Stimulated activated CD4-positive, alpha-beta T cell treated with anti-CD3 and anti-CD28 coated beads, Interleukin-4, amount 100 ng/mL, for 4 hours (primary cell): ENCODE measurements at places on chromosomes 16 and 17.

- DNase-seq = no peak
Measured at GRCh38 chr17:69018022-69018615, 42.6 kb downstream of the ABCA9 start.

DNA sequence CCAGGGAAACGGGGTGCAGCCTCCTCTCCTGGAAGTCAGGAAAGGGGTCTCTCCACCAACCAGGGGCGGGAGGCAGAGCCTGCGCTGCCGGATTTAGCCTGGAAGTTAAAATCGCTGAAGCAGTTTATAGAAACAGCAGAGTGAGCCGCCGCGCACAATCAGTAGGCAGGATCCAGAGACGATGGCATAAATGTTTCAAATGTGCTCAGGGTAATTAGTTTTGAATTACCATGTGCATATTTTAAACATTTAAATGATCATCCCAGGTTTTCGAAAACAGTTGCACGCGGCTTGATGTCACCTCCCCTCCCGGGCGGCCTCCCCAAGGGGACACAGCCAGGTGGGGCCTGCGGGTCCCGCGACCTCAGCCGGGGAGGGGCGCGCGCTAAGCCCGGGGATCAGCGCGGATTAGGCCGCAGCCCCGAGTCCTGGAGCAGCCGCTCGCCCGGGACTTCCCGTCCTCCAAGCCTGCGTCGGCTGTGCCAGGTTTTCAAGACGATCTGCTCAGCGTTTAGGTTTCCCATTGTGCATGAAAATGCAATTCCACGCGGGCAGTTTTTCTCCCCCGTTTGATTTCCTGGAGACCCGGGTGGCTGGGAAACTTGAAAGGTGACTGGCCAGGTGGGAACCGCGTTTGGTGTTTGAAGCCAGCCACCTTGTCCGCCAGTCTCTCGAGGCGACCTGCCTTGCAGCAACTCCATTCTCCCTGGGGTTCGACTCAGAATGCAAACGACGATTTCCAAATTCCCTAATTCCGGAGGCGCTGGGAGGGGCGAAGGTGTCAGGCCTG is 78.3 kb downstream of the RPA1 start:
- DNase-seq = no peak

DNA sequence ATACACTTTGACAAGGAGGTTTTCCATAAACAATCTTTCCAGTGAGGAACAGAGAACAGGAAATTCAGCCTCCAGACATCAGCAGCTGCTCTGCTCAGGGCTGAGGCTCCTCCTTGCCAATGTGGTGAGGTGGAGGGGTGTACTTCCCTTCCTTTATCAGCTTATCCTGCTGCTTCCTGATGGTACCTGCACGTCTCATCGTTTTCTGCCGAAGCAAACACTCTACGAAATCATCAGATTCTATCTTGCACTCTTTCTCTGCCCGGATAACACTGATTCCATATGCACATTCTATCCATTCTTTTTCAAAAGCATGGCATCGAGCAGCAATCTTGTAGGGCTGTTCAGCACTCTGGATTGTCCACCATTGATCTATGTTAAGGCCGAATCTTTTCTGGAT is 15.4 kb upstream of the SEZ6 start:
- DNase-seq = no peak

GRCh38 chr16:86585821-86586611 is 7.7 kb downstream of the FOXL1 start:
- no peak for DNase-seq

DNA sequence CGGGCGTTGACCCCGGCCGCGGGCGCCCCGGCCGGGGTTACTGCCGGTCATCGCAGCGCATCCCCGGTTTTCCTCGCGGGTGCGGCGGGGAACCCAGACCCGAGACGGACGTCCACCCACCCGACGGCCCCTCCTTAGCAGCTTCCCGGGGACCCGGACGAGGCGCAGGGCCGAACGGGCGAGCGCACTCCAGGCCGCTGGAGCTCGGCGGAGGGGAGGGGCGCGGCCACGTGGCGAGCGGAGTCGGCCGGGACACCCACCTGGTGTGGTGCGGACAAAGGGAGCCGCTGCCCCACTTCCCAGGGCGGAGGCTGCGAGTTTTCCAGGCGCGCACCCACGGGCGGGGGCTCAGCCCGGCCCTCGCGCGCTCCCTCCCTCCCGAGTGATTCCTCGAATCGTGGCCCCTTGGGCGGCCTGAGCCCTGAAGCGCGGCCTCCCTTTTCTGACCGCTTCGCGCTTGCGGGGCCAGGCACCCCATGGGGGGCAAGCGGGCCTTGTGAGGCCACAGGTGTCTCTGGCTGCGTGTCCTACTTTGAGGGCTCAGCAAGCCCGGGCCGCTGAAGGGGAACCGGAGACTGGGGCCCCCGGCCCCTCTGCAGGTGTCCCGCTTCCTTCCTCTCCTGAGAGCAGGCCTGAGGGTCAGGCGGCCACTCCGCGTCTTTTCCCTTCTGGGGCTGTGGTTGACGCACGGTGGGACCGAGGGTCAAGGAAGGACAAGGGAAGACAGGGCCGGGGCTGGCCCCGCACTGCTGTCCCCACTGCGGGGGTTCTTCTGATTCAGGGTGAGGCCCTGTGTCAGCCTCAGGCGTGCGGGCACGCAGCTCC is 1.1 kb upstream of the FASN start:
- no peak for DNase-seq

DNA sequence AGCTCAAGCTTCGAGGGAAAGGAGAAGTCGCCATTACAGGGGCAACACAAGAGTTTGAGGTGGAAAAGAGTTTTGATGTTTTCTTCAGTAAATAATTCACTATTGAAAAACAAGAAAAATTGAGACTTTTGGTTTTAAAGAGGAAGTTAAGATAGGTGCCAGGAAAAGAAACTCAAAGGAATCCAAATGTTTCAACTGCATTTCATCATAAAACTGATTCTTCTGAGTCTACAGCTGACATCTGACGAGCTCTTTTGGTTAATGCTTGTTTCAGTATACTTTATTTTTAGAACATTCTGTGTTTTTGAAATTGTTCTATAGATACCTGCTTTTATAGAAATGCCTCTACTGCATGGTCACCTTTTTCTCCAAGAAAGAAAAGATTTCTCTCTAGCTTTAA is 54.0 kb downstream of the ERN1 start:
- DNase-seq = no peak

- DNase-seq = no peak
Measured at GRCh38 chr17:30243568-30243967, 8.1 kb upstream of the SLC6A4 start.

- no peak for DNase-seq
Measured at GRCh38 chr16:86232496-86232895, 277.8 kb upstream of the FOXF1 start.

- DNase-seq = no peak
Measured at GRCh38 chr17:8470447-8471047, 34.9 kb downstream of the NDEL1 start.

- DNase-seq = no peak
Measured at GRCh38 chr16:56286809-56287208, 95.5 kb downstream of the GNAO1 start.

GRCh38 chr17:79933863-79934652 is 94.8 kb upstream of the CBX4 start:
- DNase-seq = no peak

GRCh38 chr16:47699106-47699505 is 238.0 kb downstream of the PHKB start:
- no peak for DNase-seq

GRCh38 chr17:51428668-51429495 is 168.5 kb downstream of the UTP18 start:
- DNase-seq = no peak

DNA sequence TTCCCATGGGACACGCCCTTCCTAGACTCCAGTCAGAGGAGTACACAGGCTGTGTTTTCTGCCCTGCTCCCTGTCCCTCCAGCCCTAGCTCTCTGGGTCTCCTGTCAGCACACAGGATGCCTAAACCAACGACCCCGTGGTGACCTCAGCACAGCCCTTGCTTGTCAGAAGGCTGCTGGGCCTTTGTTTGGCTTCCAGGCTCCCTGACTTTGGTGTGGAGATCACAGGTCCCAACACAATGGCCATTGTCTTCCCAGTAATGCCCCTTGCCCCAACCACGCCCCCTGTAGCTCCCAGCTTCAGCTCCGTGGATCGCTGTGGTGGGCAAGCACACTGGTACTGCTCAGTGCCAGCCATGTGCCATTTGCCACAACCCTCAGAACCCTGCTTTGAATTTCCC is 15.0 kb downstream of the HNF1B start:
- DNase-seq = no peak

DNA sequence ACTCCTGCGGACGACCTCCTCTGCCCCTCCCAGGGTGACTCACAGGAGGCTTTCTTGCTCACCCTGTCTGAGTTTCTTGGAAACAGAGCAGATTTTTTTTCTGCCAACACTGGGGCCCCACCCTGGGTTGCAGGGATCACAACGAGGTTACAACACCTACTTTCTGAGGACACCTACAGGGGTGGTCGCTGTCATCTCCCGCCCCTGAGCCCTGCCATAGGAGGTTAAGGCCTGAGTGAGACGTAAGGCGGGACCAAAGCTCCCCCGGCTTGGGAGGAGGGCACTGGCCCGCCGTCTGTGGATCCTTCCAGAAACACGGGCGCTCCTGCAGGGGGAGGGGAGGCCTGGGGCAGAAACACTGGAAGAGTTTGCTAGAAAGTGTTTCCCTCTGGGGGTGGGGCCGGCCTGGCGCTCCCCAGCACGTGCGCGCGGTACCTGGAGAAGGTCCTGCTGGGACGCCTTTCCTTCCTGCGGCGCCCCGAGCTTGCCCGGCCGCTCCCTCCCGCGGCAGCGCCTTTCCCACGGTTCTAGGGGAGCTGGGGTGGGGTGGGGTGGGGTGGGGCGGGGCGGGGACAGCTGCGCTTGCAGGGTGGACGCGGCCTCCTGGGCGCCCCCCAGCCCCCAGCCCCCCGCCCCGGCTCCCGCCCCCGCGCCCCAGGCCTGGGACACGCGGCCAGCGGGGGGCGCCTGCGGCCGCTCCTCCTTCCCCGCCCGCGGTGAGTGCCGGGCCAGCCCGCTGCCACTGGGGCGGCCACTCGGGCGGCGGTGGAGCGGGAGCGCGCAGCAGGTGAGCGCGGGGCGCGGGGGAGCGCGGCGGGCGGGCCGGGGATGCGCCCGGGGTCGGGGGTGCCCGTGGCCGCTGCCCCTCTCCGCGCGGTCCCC is 20.7 kb upstream of the ADCY7 start:
- peak; percentile 53 for DNase-seq

GRCh38 chr17:40364121-40364861 is at the start of gene GJD3:
GJD3 (minus strand) TSS chr17:40364737; CDS start chr17:40363815, 922 bp downstream.
- DNase-seq = no peak
